ENCODE measurements at places on chromosomes 2 and 18.
A peak's percentile ranks its signal among the peaks of the same experiment; 100 is the strongest.

- DNase-seq = no peak
Observed at GRCh38 chr18:38759457-38759856, 1193.9 kb upstream of the CELF4 start.

GRCh38 chr2:161219211-161219610 is 59.0 kb downstream of the TANK start:
- no peak for DNase-seq

GRCh38 chr2:1609040-1609439 is 135.3 kb downstream of the PXDN start:
- no peak for DNase-seq

DNA sequence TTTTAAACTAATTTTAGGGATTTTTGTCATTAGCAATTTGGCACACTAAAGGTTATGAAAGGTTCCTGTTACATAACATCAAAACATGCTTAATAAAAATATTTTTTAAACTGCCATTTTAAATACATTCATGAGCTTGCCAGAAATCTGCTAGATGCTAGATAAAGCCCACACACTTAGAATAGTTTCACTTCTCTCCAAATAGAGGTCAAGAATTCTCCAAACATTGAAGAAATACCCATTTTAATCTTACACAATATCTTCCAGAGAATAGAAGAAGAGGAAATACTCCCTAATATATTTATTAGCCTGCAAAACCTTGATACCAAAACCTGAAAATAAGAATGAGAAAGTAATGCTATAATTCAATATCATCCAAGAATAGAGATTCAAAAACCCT is 247.5 kb downstream of the PTH2R start:
- no peak for DNase-seq

DNA sequence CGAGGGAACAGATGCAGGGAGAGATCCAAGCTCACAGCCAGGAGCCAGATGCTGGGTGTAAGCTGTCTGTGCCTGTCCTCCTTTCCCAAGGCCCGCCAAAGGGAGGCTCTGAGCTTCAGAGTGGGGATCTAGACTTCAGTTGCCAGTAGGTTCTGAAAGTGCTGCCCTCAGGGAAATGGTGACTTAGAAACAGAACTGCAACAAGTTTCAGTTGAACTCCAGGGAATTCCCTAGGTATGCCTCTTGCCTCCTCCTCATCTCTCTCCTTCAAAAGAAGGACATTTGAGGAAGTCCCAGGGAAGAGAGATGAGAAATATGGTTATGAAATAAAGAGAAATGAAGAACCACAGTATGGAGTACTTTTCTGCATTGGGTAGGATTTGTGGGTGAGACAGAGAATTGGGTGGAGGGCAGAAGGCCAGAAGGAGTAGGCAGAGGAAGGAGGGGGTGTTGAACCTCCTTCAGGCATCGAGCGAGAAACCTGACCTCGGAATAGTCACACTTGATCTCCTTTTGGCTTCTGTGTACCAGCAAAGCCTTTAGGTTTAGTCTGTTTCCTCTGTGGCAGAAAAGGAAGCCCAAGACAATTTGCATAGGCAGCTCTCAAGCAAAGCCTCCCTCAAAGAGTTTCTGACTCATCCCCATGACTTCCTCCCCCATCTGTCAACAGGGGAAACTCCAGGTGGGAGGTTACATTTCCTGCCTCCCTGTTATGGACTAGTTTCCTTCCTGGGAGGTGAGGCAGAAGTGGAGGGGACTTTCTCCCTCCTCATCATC is 45.7 kb downstream of the QPCT start:
- DNase-seq = peak; percentile 87

- no peak for DNase-seq
Observed at GRCh38 chr2:56582570-56582969, 398.8 kb downstream of the CCDC85A start.

- DNase-seq = no peak
Observed at GRCh38 chr2:135743860-135744259, 2.2 kb downstream of the UBXN4 start.

DNA sequence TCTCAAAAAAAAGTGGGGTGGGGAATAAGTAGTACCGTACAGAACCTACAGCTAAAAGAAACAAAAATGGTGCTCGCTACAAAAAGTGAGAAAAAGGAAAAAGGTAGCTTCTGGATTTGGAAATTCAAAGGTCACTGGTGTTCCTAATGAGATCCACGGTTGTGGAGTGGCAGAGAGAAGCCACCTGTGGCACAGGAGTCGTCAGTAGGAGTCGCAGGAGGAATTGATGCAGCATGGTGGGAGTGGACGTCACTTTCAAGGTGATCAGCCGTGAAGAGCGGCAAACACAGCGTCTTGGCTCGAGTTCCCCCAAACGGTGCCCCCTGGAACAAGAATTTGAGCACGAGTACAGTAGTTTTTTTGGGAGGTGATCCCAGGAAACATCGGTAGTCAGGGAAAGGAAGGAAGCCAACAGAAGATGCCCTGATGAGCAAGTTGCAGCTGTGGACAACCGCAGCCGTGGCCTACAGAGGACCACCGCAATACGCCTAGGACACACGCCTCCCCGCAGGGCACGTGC is 1.4 kb upstream of the TTL start:
- DNase-seq = peak; percentile 31

GRCh38 chr2:100905132-100905805 is 85.3 kb downstream of the NPAS2 start:
- DNase-seq = no peak

GRCh38 chr18:2979129-2979528 is 33.8 kb downstream of the LPIN2 start:
- no peak for DNase-seq

GRCh38 chr2:171719660-171720059 is 32.4 kb downstream of the DYNC1I2 start:
- no peak for DNase-seq
